WTC11 (cell line): ENCODE measurements at places on chromosomes 4 and X. TPM values are rescaled to one million over a fixed set of nuclear protein-coding genes. Genes with fewer than 3 reads are reported as not detected.

Gene MAGIX
- 1.2 to 2.4 TPM (median 2.0 TPM) in 3 replicates for total RNA-seq

Gene PDZD4
- 120 to 175 TPM (median 161 TPM) in 3 replicates for total RNA-seq

Gene BEND4
- 40.0 to 43.4 TPM (median 43.0 TPM) in 3 replicates for total RNA-seq

Gene HMGN5
- total RNA-seq, result 21.7 to 23.4 TPM (median 22.5 TPM) in 3 replicates

Gene MAGEA2
- total RNA-seq, result 6.7 to 14.0 TPM (median 9.2 TPM) in 3 replicates

Gene IQSEC2
- total RNA-seq, result 22.0 to 48.2 TPM (median 23.3 TPM) in 3 replicates

Gene LIMCH1
- total RNA-seq, result 0.66 to 0.92 TPM (median 0.80 TPM) in 3 replicates

Gene PPARGC1A
- total RNA-seq, result 1.9 to 2.9 TPM (median 2.0 TPM) in 3 replicates

Gene MGARP
- 4.6 to 7.5 TPM (median 6.2 TPM) in 3 replicates for total RNA-seq

Gene ZFX
- total RNA-seq, result 19.3 to 24.3 TPM (median 23.4 TPM) in 3 replicates

Gene SERPINA7
- not detected in 3 replicates for total RNA-seq

Gene SYN1
- total RNA-seq, result 7.1 to 8.3 TPM (median 7.3 TPM) in 3 replicates

Gene DDX53
- not detected in 3 replicates for total RNA-seq

Gene ARMCX5
- total RNA-seq, result 13.2 to 13.6 TPM (median 13.5 TPM) in 3 replicates

Gene SPANXD
- not detected in 3 replicates for total RNA-seq

Gene TMPRSS11F
- not detected in 3 replicates for total RNA-seq

Gene PRSS12
- 8.4 to 14.1 TPM (median 10.5 TPM) in 3 replicates for total RNA-seq

Gene NLRP2B
- not detected in 3 replicates for total RNA-seq

Gene NOX1
- total RNA-seq, result not detected in 3 replicates

Gene ARAP2
- 1.0 to 2.4 TPM (median 1.5 TPM) in 3 replicates for total RNA-seq

Gene MAGEA1
- not detected in 3 replicates for total RNA-seq

Gene GUCY1B1
- total RNA-seq, result 6.4 to 12.7 TPM (median 7.1 TPM) in 3 replicates

Gene AREG
- total RNA-seq, result 0.14 to 0.33 TPM (median 0.32 TPM) in 3 replicates

Gene MORC4
- 2.8 to 4.6 TPM (median 3.0 TPM) in 3 replicates for total RNA-seq

Gene SLITRK2
- not detected in 3 replicates for total RNA-seq

Gene UCHL1
- total RNA-seq, result 487 to 548 TPM (median 488 TPM) in 3 replicates

Gene ATP8A1
- total RNA-seq, result 14.3 to 18.7 TPM (median 15.1 TPM) in 3 replicates

Gene ODAM
- not detected in 3 replicates for total RNA-seq

Gene INPP4B
- 0.57 to 0.92 TPM (median 0.62 TPM) in 3 replicates for total RNA-seq

Gene AVPR2
- total RNA-seq, result 0.11 TPM in 1 of 3 replicates, not detected in the others

Gene HPGDS
- not detected in 3 replicates for total RNA-seq

Gene PTTG2
- 0.35 TPM in 1 of 3 replicates, not detected in the others for total RNA-seq

Gene GAGE12J
- not detected in 3 replicates for total RNA-seq

Gene APOO
- 41.6 to 55.5 TPM (median 46.9 TPM) in 3 replicates for total RNA-seq

Gene LAS1L
- 61.4 to 65.1 TPM (median 64.9 TPM) in 3 replicates for total RNA-seq

Gene DTHD1
- not detected in 3 replicates for total RNA-seq

Gene GATA1
- total RNA-seq, result 0.25 to 0.27 TPM (median 0.26 TPM) in 3 replicates

Gene TRIM60
- total RNA-seq, result not detected in 3 replicates

Gene SLITRK4
- total RNA-seq, result not detected in 3 replicates

Gene SOD3
- total RNA-seq, result 4.1 to 8.2 TPM (median 8.0 TPM) in 3 replicates

Gene TCP11X2
- 0.46 to 0.82 TPM in 2 of 3 replicates, not detected in the other for total RNA-seq

Gene BANK1
- total RNA-seq, result 0.53 to 0.87 TPM (median 0.68 TPM) in 3 replicates

Gene ZFP42
- total RNA-seq, result 120 to 128 TPM (median 122 TPM) in 3 replicates

Gene CXorf51A
- not detected in 3 replicates for total RNA-seq

Gene TAF7L
- 0.11 to 0.17 TPM in 2 of 3 replicates, not detected in the other for total RNA-seq

Gene CNKSR2
- total RNA-seq, result 5.2 to 11.3 TPM (median 7.7 TPM) in 3 replicates

Gene SLC10A6
- not detected in 3 replicates for total RNA-seq

Gene HS6ST2
- 6.9 to 8.1 TPM (median 7.3 TPM) in 3 replicates for total RNA-seq

Gene TMEM255A
- 0.41 to 0.69 TPM (median 0.61 TPM) in 3 replicates for total RNA-seq

Gene ATP2B3
- 0.28 to 0.32 TPM (median 0.30 TPM) in 3 replicates for total RNA-seq

Gene NUDT10
- 17.7 to 22.2 TPM (median 18.1 TPM) in 3 replicates for total RNA-seq

Gene CT55
- total RNA-seq, result 0.24 TPM in 1 of 3 replicates, not detected in the others

Gene SPANXA1
- total RNA-seq, result not detected in 3 replicates

Gene CXCL8
- total RNA-seq, result not detected in 3 replicates

Gene CFI
- total RNA-seq, result 0.16 to 0.25 TPM in 2 of 3 replicates, not detected in the other

Gene UGT2A3
- total RNA-seq, result 0.09 to 0.11 TPM (median 0.11 TPM) in 3 replicates

Gene HSPA4L
- 6.9 to 9.9 TPM (median 9.6 TPM) in 3 replicates for total RNA-seq
